ENCODE measurements at places on chromosomes 3 and 15.

DNA sequence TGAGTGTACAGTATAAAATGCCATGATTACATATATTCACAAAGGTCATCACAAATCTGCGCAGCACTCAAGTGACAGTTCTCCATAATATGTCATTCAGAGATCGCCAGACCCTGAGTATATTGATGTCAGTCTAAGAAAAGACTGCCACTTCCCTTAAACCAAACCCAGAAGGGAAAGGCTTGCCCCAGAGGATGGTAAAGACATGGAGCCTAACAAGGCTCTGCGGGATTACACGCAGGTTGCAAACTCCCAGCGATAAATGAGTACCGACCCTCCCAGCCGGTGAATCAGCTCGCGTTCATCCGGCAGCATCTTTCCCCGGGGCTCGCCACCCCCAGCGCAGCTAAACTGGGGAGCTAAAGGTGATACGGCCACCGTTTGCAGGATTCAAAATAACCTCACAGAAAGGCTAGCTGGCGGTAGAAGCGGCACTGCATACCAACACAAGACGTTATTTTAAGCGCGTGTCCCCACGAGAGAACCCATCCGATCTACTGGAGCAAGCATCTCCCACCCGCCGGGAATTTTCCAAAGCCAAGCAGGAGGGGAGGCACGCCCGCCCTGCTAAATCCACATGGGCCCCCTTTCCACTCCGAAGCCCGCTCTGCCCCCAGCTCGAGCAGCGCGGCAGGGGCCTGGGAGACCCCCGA lies 643 bp downstream of the MYO5A start:
- no peak for DNase-seq

DNA sequence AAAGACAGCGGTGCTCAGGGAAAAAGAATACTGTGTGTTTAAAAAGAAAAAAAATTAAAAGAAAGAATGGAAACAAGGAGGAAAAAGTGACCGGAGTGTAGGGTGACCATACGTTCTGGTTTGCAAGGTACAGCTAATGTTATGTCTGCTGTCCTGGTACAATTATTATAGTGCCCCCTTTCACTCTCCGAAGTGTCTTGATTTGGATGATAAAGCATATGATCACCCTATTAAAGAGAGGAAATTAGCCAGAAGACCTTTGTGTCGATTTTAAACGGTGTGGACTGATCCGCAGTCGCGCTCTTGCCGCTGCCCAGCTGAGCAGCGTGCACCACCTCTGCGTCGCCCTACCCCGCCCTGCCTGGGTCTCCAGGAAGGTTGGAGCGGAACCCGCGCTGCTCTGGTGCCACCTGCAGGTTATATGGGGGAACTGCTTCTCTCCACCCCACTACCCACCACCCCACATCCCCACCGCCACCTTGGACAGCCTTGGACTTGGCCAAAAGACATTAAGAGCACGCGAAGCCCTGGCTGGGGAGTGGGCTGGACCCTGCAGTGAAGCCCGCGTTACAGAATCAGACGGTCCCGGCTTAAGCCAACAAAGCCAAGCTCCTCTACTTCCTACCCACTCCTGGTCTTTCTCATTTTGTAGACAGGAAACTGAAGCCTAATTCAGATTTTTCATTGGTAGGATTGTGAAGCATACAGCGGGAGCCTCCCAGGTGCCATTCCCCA lies 41.2 kb upstream of the UBE2Q2 start:
- peak; percentile 57 for DNase-seq

GRCh38 chr15:69104050-69104750 lies 56.2 kb upstream of the GLCE start:
- DNase-seq, result no peak

- DNase-seq, result no peak
Measured at GRCh38 chr3:120047686-120048085, 46.6 kb downstream of the GSK3B start.

- DNase-seq, result no peak
Measured at GRCh38 chr15:92043283-92043682, 189.8 kb downstream of the SLCO3A1 start.

DNA sequence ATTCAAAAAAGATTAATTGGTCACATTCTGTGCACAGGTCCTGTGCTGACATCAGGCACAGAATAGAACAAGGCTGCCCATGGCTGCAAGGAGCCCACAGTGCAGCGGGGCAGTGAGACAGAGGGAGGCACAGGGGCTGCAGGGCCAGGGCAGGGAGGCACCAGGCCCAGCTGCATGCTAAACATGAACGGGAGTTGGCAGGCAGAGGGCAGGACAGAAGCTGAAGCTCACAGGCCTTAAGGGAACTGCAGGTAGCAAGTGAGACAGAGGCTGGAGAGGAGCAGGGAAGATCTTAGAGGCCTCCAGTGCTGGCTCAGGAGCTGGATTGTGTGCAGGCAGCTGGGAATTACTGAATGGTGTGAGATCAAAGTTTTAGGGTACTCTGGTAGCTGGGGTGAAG lies 26.2 kb downstream of the IDH3A start:
- no peak for DNase-seq

DNA sequence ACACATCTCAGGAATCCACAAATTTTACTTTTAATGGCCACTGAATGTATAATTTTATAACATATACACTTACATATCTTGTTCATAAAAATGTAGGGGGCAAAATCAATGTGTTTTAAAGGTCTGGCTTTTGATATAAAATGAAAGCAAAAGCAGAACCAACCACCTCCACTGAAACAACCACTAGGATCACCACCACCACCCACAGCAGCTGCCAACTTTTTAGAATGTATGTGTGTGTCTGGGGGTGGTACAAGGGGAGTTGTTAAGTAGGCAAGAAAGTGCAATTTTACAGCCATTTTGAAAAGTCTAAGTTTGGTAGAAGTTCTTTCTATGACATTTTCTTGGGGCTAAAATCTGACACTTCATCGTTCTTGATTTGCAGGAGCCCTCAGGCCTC lies 44.0 kb downstream of the OTOL1 start:
- no peak for DNase-seq

Measured in activated gamma-delta T cell treated with anti-CD3 and anti-CD28 coated beads, Interleukin-2, amount 50 U/mL, for 16 hours (primary cell).